GM23338 (cell line): ENCODE measurements at places on chromosomes 6 and 20. TPM values are rescaled to one million over a fixed set of nuclear protein-coding genes. Genes with fewer than 3 reads are reported as not detected.

C20orf141 gene
- not detected in 2 replicates for polyA plus RNA-seq

UBD gene
- polyA plus RNA-seq, result not detected in 2 replicates

PAX1 gene
- not detected in 2 replicates for polyA plus RNA-seq

PPP1R14C gene
- 0.90 and 1.1 TPM in 2 replicates for polyA plus RNA-seq

SLC22A3 gene
- polyA plus RNA-seq, result 0.61 and 0.78 TPM in 2 replicates

NOL7 gene
- polyA plus RNA-seq, result 251 and 253 TPM in 2 replicates

GSTA2 gene
- polyA plus RNA-seq, result not detected in 2 replicates

DEFB124 gene
- polyA plus RNA-seq, result not detected in 2 replicates

DEFB132 gene
- not detected in 2 replicates for polyA plus RNA-seq

FILIP1 gene
- polyA plus RNA-seq, result 4.7 and 6.4 TPM in 2 replicates

PRPH2 gene
- 0.21 and 0.50 TPM in 2 replicates for polyA plus RNA-seq

DLL1 gene
- polyA plus RNA-seq, result 2.2 and 2.6 TPM in 2 replicates

CRISP2 gene
- polyA plus RNA-seq, result 1.1 and 1.2 TPM in 2 replicates

- H3K27me3 ChIP-seq, result peaks cover 12% of the 10 kb centered on the region; the same call in 1 of the 2 replicates
- H3K27ac ChIP-seq, result no peak overlapping the region
- DNase-seq, result peak; percentile 95
- peaks cover 10% of the 10 kb centered on the region; the same call in 1 of the 2 replicates for H3K4me1 ChIP-seq
- H3K36me3 ChIP-seq, result no peaks in the 10 kb centered on the region
- H3K4me3 ChIP-seq, result peak overlapping the region; percentile 65
Measured at GRCh38 chr20:45311589-45312211, 3.6 kb upstream of the MATN4 start.

- H3K4me3 ChIP-seq, result no peak overlapping the region
- no peaks in the 10 kb centered on the region for H3K27me3 ChIP-seq
- no peaks in the 10 kb centered on the region for H3K36me3 ChIP-seq
- peaks cover 39% of the 10 kb centered on the region for H3K4me1 ChIP-seq
- H3K27ac ChIP-seq, result no peak overlapping the region
- DNase-seq, result no peak
Measured at GRCh38 chr6:41583565-41583964, 37.4 kb downstream of the FOXP4 start.

- H3K27me3 ChIP-seq, result no peaks in the 10 kb centered on the region
- peak overlapping the region; percentile 91 for H3K27ac ChIP-seq
- peaks cover 13% of the 10 kb centered on the region for H3K36me3 ChIP-seq
- no peak for DNase-seq
- peaks cover 32% of the 10 kb centered on the region for H3K4me1 ChIP-seq
Measured at GRCh38 chr20:32822225-32822624, 2.5 kb downstream of the MAPRE1 start.

- H3K27me3 ChIP-seq, result no peaks in the 10 kb centered on the region
- no peaks in the 10 kb centered on the region for H3K36me3 ChIP-seq
- H3K27ac ChIP-seq, result no peak overlapping the region
- DNase-seq, result peak; percentile 55
Measured at GRCh38 chr6:4912559-4912958, 91.3 kb downstream of the RPP40 start.

DNA sequence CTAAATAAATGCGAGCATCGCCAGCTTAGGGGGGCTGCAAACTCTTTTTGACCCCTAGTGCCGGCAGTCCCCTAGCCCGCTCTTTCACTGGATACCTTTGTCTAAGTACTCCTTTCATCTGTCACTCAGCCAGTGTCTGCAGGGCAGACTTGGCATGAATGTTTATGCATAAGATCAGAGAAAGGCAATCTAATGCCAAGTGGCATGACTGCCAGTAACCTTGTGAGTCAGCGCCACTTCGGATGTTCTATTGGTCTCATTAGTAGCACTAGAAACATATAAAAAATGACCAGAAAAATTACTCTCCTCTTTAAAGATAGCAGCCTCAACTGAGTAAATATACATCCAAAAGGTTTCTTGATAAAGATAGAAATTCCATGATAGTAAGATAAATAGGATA, 192.2 kb downstream of the TBC1D32 start:
- no peaks in the 10 kb centered on the region for H3K27me3 ChIP-seq
- no peak overlapping the region for H3K4me3 ChIP-seq
- no peaks in the 10 kb centered on the region for H3K4me1 ChIP-seq
- no peak for DNase-seq
- peaks cover 7% of the 10 kb centered on the region for H3K36me3 ChIP-seq

- H3K4me1 ChIP-seq, result peaks cover 22% of the 10 kb centered on the region
- no peaks in the 10 kb centered on the region for H3K36me3 ChIP-seq
- no peak overlapping the region for H3K27ac ChIP-seq
Measured at GRCh38 chr6:166763606-166764472, 136.8 kb upstream of the RPS6KA2 start.

DNA sequence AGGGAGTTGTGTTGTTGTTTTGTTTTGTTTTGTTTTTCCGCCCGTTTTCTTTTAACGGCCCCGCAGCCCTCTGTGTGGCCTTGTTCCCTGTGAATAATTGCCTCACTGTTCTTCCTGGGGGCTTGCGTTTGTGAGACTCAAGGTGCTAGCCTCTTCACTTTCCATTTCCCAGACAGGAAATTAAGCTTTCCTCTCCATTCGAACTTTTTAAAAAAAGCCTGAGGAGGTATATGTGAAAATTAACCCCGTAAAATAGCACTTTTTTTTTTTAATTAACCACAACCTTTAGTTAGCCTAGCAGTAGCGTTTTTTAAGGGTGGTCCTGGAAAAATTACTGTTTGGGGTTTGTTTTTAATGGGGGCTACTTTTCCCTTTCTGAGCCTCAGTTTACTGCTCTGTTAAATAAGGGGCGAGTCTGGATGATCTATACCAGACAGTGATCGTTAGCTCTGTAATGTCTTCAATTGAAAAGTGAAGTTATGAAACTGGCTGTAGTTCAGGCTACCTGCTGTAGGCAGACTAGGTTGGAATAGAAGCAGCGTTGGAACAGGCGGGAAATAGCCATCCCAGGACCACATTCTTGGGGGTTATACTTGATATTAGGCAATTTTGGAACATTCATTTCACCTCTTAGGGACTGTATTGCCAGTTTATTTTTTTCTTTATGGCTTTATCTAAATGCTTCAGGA, 1.7 kb downstream of the STX16 start:
- peak overlapping the region; percentile 97 for H3K27ac ChIP-seq
- no peak for DNase-seq
- peaks cover 13% of the 10 kb centered on the region for H3K27me3 ChIP-seq
- H3K4me1 ChIP-seq, result peaks cover 57% of the 10 kb centered on the region

GRCh38 chr6:4714961-4715501, 61.2 kb upstream of the CDYL start:
- H3K4me3 ChIP-seq, result no peak overlapping the region
- DNase-seq, result no peak
- H3K4me1 ChIP-seq, result peaks cover 12% of the 10 kb centered on the region
- H3K27me3 ChIP-seq, result no peaks in the 10 kb centered on the region
- H3K36me3 ChIP-seq, result no peaks in the 10 kb centered on the region
- H3K27ac ChIP-seq, result no peak overlapping the region

- no peak overlapping the region for H3K4me3 ChIP-seq
- H3K4me1 ChIP-seq, result no peaks in the 10 kb centered on the region
- peaks cover 68% of the 10 kb centered on the region for H3K36me3 ChIP-seq
Measured at GRCh38 chr6:89792881-89793280, 26.7 kb downstream of the MDN1 start.

DNA sequence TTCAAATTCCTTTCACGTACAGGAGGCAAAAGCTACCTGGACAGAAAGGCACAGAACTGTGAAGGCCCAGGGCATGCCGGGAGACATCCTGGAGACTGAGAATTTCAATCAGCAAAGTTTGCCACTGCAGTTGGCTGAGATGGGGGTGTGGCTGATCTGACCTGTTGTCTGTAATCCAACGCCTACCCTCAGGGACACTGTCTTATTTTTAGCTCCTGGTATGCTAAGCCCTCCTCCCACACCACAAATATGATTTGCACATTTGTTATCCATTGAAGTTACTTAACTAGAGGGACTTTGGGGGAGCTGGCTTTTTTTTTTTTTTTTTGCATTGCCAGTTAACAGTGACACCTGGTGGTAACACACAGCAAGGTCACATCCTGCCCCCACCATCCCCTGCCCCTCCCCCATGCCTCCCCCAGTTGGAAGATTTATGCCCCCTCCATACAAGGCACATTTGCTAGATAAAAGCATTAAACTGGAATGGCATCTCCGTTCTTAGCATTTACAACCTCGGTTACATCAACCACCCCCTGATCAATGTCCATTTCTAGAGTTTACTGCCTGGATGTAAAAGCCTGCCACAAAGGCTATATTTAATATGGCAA, 40.4 kb downstream of the TTI1 start:
- peaks cover 5% of the 10 kb centered on the region; the same call in 1 of the 2 replicates for H3K4me1 ChIP-seq
- peaks cover 22% of the 10 kb centered on the region for H3K36me3 ChIP-seq
- DNase-seq, result peak; percentile 46
- H3K27me3 ChIP-seq, result no peaks in the 10 kb centered on the region
- no peak overlapping the region for H3K27ac ChIP-seq

- H3K27me3 ChIP-seq, result peaks cover 8% of the 10 kb centered on the region; the same call in 1 of the 2 replicates
- H3K36me3 ChIP-seq, result no peaks in the 10 kb centered on the region
- no peak overlapping the region for H3K4me3 ChIP-seq
- no peak overlapping the region for H3K27ac ChIP-seq
Measured at GRCh38 chr6:51513891-51514747, 573.3 kb downstream of the PKHD1 start.

GRCh38 chr20:11296221-11296620, 621.5 kb upstream of the BTBD3 start:
- H3K36me3 ChIP-seq, result no peaks in the 10 kb centered on the region
- no peaks in the 10 kb centered on the region for H3K27me3 ChIP-seq
- H3K4me1 ChIP-seq, result no peaks in the 10 kb centered on the region; the same call in 1 of the 2 replicates
- H3K27ac ChIP-seq, result no peak overlapping the region

DNA sequence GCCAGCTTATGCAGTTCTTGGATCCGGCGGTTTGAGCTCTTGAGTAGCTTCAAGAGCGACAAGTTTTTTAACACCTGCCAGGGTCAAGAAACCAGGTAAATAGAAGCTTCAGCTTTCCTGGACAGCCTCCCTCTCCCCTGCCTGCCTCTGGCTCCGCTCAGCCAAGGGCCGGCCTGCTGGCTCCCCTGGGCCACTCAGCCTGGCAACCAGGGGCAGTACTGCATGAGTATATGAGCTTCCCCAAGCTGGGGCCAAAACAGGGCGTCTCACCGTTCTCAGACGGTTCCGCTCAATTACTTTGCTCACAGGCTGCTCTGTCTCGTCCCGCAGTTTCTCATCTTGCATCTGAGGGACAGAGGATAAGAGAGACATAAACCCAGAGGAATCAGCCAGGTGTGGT, 856 bp downstream of the TP53TG5 start:
- no peak for DNase-seq
- H3K27ac ChIP-seq, result no peak overlapping the region
- no peak overlapping the region for H3K4me3 ChIP-seq
- no peaks in the 10 kb centered on the region for H3K36me3 ChIP-seq
- peaks cover 12% of the 10 kb centered on the region for H3K27me3 ChIP-seq

GRCh38 chr6:150418827-150419594, 50.2 kb downstream of the IYD start:
- DNase-seq, result peak; percentile 84
- no peaks in the 10 kb centered on the region for H3K27me3 ChIP-seq
- no peak overlapping the region for H3K27ac ChIP-seq
- no peaks in the 10 kb centered on the region for H3K36me3 ChIP-seq
- H3K4me1 ChIP-seq, result no peaks in the 10 kb centered on the region

DNA sequence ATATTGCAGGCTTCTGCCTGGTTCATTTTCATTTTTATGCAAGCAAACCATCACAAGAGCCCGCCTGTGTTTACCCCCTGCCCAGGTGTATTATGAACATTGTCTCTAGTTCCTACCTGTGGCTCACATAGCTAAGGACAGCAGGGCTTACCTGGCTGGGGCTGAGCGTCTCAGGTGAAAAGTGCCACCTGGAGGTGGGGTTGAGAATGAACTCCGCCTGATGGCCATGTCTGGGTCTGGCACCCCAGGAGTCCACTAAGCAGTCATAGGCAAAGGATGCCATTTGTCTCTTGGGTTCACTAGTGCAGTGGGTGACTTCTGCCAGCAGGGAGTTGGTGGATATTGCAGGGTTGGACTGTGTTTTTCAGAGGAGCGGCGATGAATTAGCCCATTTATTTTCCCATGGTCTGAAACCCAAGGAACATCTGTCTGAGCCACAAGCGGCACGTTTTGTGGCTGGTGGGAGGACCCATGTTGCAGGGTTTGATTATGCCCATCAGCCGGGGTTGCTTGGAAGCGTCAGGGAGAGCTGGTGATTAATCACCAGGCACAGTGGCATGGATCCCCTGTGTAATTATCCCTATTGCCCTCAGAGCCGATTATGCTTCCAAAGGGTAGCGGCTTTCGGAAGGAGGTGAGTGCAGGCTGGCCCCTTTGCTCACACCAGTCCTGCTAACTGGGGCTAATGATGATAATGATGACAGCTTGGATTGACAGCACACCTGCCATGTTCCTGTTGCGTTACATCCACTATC, 92.1 kb downstream of the CDH26 start:
- H3K27ac ChIP-seq, result no peak overlapping the region
- no peak overlapping the region for H3K4me3 ChIP-seq
- H3K36me3 ChIP-seq, result no peaks in the 10 kb centered on the region
- H3K4me1 ChIP-seq, result no peaks in the 10 kb centered on the region; the same call in 1 of the 2 replicates
- no peaks in the 10 kb centered on the region for H3K27me3 ChIP-seq

DNA sequence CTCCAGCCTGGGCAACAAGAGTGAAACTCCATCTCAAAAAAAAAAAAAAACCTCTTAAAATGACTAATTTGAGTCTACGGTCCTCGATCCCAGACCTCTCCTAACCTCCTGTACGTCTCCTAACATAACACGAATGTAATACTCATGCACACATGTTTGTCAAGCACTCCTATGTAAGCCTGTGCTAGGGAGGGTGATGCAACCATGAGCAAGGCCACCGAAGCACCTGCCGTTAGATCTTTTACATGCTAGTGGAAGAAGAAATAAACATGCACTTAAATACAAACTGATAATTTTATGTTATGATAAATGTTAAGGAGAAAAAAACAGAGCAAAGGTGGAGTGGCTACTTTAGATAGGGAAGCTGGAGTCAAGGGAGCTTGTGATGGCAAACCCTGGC, 72.3 kb upstream of the BEND3 start:
- no peak overlapping the region for H3K27ac ChIP-seq
- DNase-seq, result no peak

GRCh38 chr20:44959082-44959637, 1.0 kb downstream of the TOMM34 start:
- H3K4me1 ChIP-seq, result peaks cover 30% of the 10 kb centered on the region
- H3K27ac ChIP-seq, result no peak overlapping the region
- peaks cover 35% of the 10 kb centered on the region for H3K27me3 ChIP-seq
- H3K36me3 ChIP-seq, result peaks cover 15% of the 10 kb centered on the region

DNA sequence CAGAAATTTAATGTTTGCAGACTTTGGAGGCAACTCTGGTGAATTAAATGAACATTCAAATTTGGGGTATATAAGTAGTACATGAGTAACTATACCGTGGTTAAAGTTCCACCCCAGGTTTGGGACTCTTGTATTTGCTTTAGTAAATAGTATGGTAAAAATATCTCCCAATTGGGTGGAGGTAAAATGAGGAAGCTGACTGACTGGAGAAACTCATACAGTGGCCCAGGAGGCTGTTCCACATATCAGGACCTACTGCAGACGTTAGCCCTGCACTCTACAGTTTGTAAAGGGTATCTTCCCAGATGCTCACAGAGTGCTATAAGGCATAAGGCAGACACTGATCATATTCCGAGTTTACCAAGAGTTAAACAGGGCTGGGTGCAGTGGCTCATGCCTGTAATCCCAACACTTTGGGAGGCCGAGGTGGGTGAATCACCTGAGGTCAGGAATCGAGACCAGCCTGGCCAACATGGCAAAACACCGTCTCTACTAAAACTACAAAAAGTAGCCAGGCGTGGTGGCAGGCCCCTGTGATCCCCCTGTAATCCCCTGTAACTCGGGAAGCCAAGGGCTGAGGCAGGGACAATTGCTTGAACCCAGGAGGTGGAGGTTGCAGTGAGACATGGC, 53.7 kb downstream of the CPXM1 start:
- peaks cover 29% of the 10 kb centered on the region for H3K4me1 ChIP-seq
- H3K27me3 ChIP-seq, result peaks cover 97% of the 10 kb centered on the region
- no peaks in the 10 kb centered on the region for H3K36me3 ChIP-seq
- no peak overlapping the region for H3K27ac ChIP-seq
- H3K4me3 ChIP-seq, result no peak overlapping the region
